ENCODE measurements at places on chromosomes 1 and 21. TPM values are rescaled to one million over a fixed set of nuclear protein-coding genes. Genes with fewer than 3 reads are reported as not detected.
A peak's percentile ranks its signal among the peaks of the same experiment; 100 is the strongest.

Gene SV2A
- 8.2 TPM for polyA plus RNA-seq

DNA sequence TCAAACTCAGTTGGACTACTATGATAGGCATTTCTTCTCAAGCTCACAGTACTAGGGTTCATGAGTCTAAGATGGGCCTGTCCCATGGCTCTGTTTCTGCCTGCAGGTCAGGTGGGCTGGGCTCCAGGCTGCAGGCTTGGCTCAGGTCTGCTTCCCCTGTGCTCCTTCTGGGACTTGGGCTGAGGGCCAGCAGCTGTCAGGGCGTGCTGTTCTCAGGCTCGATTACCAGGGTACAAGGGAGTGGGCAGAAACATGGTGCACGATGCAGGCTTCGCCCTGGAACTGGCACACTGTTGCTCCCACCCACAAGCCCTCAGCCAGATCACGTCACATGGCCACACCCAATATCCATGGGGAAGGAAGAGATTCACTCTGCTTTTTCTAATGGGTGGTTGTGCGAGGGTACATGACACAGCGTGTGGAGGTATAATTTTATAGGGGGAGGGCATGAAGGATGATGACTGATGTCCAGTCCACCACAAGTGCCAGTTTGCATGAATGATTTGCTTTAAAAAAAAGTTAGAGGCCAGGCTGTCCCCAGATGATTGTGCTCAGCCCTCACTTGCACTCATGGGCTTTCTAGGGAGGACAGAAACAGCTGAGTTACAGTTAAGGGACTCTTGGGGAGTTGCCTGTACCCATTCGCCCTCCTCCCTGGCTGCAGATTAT is 118.0 kb downstream of the ACTL8 start:
- no peak for DNase-seq

Gene DCST2
- 1.9 TPM for polyA plus RNA-seq

- no peak for DNase-seq
Observed at GRCh38 chr1:110608247-110608646, 2.1 kb upstream of the KCNA2 start.

DNA sequence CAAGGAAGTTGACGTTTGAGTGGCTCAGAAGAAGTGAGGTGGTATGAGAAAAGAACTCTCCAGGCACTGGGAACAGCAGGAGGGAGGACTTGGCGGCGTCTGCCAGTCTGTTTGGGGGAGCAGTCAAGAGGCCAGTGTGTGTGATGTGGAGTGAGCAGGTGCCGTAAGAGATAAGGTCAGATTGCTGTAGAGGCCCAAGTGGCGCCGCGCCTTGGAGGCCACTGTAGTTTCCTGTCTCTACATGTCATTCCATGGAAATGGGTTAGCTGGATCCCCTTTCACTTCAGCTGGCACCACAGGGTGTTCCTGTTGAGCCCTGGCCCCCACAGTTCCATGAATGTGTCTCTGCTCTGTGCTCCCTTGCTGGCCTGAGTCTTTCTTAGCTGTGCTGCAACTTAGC is 35.5 kb upstream of the PTPRF start:
- no peak for DNase-seq

GRCh38 chr1:12229386-12229834 is 420 bp upstream of the VPS13D start:
- DNase-seq, result no peak

GRCh38 chr1:67599085-67599484 is 85.9 kb upstream of the GADD45A start:
- no peak for DNase-seq

DNA sequence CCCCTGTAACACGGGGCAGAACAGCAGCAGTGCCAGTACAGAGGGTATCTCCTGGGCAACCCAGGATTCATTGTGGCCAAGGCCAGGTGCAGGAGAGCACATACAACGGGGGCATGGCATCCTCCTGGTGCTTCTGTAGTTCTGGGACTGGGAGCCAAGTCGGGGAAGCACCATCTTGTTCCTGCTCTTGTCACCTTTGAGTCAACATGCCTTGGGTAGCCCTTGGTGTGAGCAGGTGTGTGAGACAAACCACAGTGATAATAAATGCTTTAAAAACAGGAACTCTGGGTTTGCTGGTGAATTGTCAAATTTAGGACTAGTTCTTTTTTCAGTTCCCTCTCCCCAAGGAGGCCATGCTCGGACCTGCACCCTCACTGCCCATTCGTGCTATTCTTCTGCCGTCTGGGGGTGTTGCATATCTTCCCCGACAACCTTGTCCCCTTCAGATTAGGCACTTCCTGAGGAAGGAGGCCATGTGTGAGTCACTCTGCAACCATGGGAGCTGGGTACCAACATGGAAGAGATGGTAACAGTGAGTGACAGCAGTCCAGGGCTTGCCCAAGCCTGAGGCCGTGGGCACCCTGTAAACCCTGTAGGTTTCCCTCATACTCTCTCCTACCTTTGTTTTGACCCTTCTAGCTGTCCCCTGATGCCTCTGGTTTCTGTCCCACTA is 150.2 kb downstream of the GRIK3 start:
- DNase-seq, result no peak

DNA sequence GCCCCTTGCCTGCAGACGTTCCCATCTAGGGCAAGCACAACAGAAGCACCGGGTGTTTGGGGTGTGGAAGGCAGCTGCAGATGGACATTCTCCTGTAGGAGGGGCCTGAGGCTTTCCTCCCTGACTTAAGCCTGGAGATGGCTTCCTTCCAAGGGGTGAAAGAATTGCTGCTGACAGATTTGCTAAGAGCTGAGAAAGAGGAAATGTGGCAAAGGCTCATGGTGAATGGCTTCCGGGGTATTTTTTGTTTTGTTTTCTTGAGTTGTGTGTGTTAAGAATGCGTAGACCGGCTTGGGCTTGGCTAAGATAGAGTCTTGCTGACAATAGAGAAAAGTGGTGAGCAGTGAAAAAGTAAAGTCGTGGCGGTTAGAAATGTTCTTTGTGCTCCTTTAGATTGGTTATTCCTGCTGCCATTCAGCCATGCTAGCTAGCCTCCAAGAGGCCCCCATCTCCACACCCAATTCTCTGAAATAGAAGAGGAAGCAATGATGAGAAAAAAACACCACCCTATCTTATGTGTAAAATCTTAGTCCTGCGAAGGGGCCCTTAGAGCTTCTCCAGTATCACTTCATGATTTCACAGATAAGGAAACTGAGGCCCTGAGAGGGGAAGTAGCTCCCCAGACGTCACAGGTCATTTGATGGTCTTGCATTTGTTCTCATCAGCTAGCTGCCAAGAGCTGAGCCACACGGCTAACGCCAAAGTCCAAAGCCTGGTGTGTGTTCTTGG is 36.9 kb downstream of the EIF2D start:
- DNase-seq, result peak; percentile 54

Gene CREG1
- 114 TPM for polyA plus RNA-seq

- DNase-seq, result no peak
Observed at GRCh38 chr1:235831148-235831547, 35.6 kb downstream of the LYST start.

Gene TYW3
- 33.6 TPM for polyA plus RNA-seq

DNA sequence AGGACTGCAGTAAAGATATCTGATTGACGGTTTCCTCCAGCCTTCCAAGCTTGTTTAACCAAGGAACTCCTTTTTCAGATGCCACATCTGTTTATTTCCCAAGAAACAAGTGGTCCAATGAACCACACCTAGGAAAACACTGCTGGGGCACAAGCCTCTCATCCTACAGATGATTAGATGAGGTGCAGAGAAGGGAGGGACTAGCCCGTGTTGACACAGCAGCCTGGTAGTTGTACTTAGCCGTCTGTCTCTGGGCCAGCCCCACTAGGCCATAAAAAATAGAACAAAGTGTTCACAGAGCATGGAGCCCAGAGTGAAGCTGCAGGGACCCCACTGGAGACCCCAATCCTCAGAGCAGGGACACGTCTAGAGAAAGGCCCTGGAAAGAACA is 32.1 kb downstream of the LRP8 start:
- no peak for DNase-seq

GRCh38 chr1:162214202-162214601 is 144.7 kb downstream of the NOS1AP start:
- no peak for DNase-seq

DNA sequence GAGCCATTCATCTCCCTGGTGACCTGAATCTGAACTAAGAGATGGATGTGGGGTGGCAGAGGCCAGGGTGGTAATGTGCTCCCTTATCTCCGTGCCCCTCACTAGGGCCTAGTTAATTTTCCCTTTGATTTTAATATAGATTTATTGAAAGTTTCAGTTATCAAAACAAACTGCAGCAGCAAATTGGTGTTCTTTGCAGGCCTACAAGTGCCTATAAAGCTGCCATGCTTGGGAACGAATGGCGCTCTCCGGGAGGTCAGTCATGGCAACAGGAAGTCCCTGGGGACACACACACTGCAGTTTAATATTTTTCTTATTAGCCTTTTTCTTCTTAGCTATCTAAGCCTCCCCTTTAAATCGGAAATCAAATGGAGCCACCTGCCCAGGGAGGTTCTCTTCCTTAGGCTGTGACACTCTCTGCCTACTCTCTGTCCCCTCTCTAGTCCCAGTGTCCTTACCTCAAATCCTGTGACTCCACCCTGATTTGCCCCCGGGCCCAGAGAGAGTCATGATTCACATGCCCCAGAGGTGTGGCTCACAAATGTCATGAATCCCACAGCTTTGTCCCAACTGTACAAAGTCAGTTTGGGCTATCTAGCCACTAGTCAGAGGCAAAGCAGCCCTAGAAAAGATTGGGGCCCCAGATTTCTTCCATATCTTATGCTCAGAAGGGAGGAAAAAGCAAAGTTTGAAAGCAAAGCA is 4.3 kb upstream of the ERI3 start:
- DNase-seq, result no peak

DNA sequence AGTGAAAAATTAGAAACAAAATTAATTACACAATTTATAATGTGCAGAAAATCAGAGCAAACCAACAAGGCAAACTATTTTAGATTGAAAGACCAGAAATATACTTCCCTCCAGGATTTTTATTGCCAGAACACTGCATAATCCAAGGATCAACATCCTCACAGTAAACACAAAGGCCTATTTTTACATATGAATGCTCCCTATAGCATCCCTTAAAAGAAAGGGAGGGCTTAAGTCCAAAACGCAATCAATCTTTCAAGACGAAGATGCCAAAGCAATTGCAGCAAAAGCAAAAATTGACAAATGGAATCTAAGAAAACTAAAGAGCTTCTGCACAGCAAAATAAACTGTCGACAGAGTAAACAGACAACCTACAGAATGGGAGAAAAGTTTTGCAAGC is 18.6 kb upstream of the CHIA start:
- no peak for DNase-seq

Gene LRRC71
- polyA plus RNA-seq, result 0.96 TPM

- DNase-seq, result no peak
Observed at GRCh38 chr21:33339918-33340317, 15.1 kb downstream of the IFNAR1 start.

- no peak for DNase-seq
Observed at GRCh38 chr1:54558434-54559030, 10.5 kb downstream of the ACOT11 start.

DNA sequence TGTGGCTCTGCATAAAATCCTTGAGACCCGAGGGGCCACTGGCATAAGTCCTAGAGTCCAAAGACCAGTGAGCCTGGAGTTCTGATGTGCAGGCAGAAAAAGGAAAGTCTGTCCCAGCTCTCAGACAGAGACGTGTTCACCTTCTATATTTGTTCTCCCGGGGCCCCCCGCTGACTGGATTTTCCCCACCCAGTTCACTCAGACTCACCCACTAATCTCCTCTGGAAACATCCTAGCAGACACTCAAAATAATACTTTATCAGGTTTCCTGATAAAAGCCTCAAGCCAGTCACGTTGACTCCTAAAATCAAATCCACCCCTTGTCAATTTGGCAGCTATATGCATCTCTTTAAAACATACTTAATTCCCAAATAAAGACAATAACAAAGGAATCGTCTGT is 1084.2 kb upstream of the NCAM2 start:
- DNase-seq, result no peak

GRCh38 chr1:228807904-228808605 is 72.8 kb downstream of the RHOU start:
- DNase-seq, result no peak

DNA sequence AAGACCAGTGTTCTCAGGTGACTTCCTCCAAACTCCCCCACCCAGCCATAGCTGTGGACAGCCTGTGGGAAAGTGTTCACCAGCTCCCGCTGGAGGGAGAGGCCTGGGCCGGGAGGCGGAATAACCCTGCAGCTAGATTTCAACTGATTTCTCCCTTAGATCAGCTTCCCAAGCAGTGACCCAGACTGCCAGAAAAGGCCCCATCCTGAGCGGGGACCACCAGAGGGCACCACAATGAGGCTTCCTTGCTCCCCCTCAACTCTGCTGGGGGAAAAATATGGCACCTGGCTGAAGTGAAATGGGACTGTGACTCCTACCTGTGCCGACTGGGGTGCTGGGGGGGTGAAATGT is 50.8 kb downstream of the RHBG start:
- DNase-seq, result no peak

GRCh38 chr1:109790735-109791494 is 27.2 kb upstream of the EPS8L3 start:
- no peak for DNase-seq

- no peak for DNase-seq
Observed at GRCh38 chr1:35873243-35873750, 9.7 kb upstream of the AGO1 start.

GRCh38 chr1:30705698-30706097 is 17.7 kb downstream of the MATN1 start:
- DNase-seq, result no peak

Gene CFHR3
- 0.09 TPM for polyA plus RNA-seq

- no peak for DNase-seq
Observed at GRCh38 chr21:17789656-17790055, 29.5 kb downstream of the C21orf91 start.

GRCh38 chr1:71269179-71269578 is 188.3 kb upstream of the ZRANB2 start:
- DNase-seq, result no peak

DNA sequence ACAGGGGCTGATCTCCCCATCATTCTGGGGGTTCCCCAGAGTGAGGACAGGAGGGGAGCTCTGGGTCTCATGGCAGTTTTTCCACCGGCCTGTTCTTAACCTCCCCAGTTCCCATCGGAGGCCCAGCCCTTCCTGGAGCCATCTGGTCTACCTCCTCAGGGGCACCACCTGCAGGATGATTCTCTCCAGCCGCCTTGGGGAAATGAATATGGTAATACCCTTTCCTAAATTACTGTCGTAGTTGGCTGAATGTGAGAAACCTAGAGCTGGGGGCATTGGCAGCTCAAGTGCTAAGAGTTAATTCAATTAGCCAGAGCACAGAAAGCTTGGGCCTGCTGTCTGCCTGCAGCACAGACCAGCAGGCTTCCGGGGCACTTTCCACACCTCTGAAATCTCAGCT is 64.9 kb downstream of the TAS1R2 start:
- DNase-seq, result no peak

Measured in renal pelvis (tissue), 12 donors.